NCI-H524 (cell line): ENCODE measurements at places on chromosomes 4 and X.
A peak's percentile ranks its signal among the peaks of the same experiment; 100 is the strongest.

DNA sequence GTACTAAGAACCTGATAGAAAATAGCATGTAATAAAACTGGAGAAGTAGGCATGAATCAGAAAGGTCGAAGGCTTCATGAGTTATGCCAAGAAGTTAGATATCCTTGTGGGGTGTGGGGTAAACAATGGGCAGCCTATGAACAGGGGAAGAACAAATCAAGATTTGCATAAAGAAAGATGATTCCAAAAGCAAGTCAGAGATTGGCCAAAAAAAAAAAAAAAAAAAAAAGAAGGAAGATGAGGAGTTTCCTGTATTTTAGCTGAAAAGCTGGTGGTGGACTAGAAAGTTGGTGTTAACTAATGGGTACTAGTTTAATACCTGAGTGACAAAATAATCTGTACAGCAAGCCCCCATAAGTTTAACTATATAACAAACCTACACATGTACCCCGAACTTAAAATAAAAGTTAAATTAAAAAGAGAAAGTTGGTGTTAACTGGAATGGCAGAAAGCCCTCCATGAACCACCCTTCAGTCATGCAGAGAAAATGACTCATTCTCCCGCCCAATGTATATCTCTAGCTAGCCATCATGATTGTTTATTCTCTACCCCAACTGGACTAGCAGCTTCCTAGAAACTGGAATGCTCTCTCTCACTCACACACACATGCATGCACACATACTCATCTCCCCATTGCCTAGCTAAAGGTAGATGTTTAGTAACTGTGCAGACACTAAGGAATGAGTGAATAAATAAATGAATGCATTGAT is 41.7 kb downstream of the ATP11C start:
- no peak for DNase-seq

GRCh38 chr4:143701365-143701764 is 890 bp upstream of the FREM3 start:
- DNase-seq = no peak

GRCh38 chr4:67746797-67747495 is 7.2 kb downstream of the GNRHR start:
- peak; percentile 34 for DNase-seq

GRCh38 chrX:39328661-39329060 is 527.4 kb downstream of the MID1IP1 start:
- no peak for DNase-seq

- DNase-seq = no peak
Measured at GRCh38 chr4:168639914-168640313, 143.1 kb downstream of the PALLD start.

GRCh38 chr4:74065115-74065642 is 26.7 kb upstream of the CXCL3 start:
- no peak for DNase-seq

DNA sequence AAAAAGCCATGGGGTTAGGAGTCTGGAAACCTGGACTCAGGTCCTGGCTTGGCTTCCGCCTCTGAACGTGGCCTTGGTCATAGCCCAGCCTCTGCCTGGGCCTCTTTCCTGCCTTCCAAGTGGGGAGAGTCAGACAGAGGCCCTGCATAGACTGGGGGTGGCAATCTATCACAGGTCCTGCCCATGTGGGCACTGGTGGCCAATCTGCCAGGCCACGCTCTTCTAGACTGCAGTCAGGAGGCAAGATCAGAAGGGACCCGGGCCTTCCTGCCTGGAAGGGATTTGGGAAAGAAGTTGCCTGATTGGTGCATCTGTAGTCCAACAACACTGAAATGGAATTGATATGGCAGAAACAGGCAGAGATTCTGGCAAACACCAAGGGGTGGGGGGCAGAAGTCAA is 46.1 kb downstream of the CNGA2 start:
- no peak for DNase-seq

GRCh38 chrX:3548765-3549391 is 164.6 kb downstream of the PRKX start:
- DNase-seq = peak; percentile 83

DNA sequence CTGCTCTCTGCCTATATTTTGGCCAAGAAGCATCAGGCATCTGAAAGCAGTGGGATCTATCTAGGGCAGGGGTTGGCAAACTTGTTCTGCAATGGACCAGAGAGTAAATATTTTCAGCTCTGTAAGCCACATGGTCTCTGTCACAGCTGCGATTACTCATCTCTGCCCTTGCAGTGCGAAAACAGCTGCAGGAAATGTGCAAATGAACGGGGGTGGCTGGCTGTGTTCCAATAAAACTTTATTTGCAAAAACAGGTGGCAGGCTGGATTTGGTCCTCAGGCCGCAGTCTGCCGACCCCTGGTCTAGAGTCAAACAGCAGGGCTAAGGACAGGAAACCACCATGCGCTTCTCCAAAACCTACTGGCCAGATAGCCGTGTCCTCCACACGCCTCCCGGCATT is 48.6 kb downstream of the ACOX3 start:
- DNase-seq = no peak
